CD4-positive, alpha-beta T cell (primary cell): ENCODE measurements at places on chromosomes 7 and 10.

DNA sequence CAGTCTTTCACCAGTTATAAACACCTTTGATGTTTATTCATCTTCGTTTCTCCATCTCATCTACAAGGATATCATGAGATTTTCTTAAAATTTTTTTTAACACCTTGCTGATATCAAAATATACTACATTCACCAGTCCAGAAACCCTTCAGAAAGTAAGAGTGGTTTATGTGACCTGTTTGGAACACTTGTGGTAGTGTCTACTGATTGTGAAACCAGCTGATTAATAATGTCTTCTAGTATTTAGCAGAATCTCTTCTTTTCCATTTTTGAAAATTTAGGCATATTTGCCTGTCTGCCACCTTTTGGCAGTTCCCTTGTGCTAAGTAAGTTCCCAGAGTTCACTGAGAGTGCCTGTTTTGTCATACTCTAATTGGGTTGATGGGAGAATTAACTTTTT, 18.5 kb downstream of the DLD start:
- no peak for DNase-seq

GRCh38 chr7:93592588-93593266, 18.2 kb upstream of the CALCR start:
- DNase-seq = no peak

DNA sequence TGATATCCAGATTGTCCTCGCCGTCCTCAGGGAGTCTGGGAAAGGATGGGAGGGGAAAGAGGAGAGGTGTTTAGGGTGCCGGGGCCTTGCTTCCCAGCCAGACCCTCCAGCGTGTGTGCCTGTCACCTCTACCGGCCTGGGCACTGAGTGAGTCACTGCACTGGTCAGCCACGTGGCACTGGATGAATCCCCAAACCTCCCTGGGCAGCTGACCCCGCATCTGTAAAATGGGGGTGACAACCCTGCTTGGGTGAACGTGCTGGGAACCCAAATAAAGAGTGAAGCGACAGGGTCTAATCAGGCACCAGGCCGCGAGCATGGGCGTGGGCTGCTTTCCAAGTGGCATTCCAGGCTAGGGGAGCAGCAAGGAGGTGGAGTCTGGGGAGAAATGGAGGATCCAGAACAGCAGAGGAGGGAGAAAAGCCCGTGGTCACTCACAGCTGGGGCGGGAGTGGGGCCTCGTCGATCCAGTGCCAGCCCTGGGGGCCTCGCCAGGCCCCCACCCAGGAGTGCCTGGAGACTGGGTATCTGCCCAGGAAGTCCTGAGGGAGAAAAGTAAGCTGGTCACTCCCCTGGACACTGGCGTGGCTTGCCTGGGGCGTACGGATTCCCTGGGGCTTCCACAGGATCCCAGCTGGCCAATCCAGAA, 29.7 kb downstream of the KLRG2 start:
- DNase-seq = no peak

DNA sequence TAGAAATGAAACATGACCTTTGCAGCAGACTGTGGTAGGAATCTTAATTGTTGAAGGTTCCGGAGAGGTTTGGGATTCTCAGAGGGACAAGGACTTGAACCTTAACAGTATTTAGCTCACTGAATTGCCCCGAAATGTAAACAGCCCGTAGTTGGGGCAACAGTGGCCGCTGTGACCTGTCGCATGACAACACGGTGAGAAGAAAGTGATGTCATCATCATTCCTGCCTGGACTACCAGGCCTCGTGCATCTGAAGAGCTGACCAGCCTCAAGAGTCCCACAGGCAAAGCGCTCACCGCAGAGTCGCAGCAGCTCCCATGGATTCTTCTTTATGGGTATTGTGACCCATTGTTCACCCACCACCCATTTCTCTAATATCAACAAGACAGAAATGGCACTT, 250.6 kb downstream of the KLF6 start:
- DNase-seq = no peak

GRCh38 chr10:17214971-17215781, 12.9 kb upstream of the VIM start:
- DNase-seq = no peak

DNA sequence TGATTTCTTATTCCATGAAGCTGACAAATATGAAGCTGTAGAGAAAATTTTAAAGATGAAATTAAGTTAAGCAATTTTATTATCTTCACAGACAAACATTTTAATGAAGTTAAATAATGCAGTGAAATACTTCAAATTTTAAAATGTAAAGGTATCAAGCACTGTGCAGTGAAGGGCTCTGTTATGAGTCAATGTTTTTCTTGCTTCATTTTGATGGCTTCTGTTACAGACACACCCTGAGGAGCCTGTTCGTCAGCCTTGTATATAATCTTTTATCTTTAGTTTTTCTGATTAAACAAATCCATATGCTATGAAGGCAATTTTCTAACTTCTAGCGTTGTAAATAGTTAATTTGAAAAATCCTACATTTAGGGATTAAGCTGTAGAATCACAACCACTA, 18.5 kb downstream of the VSTM2A start:
- no peak for DNase-seq

GRCh38 chr7:101233907-101234547, 3.6 kb downstream of the CLDN15 start:
- no peak for DNase-seq

GRCh38 chr10:62183442-62183841, 85.2 kb downstream of the RTKN2 start:
- DNase-seq = peak; percentile 17
